ENCODE measurements at places on chromosomes 6 and 20. TPM values are rescaled to one million over a fixed set of nuclear protein-coding genes. Genes with fewer than 3 reads are reported as not detected.

The FAM120B gene
- total RNA-seq = 28.1 TPM

The GABRR1 gene
- not detected for total RNA-seq

The HDGFL1 gene
- not detected for total RNA-seq

The ASIP gene
- total RNA-seq = not detected

The ZNF334 gene
- total RNA-seq = 0.50 TPM

The PTK6 gene
- total RNA-seq = 1.2 TPM

The PPP1R3G gene
- total RNA-seq = 3.3 TPM

The C20orf144 gene
- total RNA-seq = not detected

The WFDC12 gene
- total RNA-seq = not detected

The BANF2 gene
- total RNA-seq = not detected

The HTR1B gene
- total RNA-seq = 2.6 TPM

The SEMG1 gene
- not detected for total RNA-seq

The JARID2 gene
- total RNA-seq = 5.8 TPM

The PCIF1 gene
- 35.3 TPM for total RNA-seq

The FAM209B gene
- total RNA-seq = not detected

The FAM217A gene
- total RNA-seq = not detected

The MYT1 gene
- total RNA-seq = not detected

The BPI gene
- 0.92 TPM for total RNA-seq

The RIPOR3 gene
- 25.7 TPM for total RNA-seq

The XKR7 gene
- total RNA-seq = not detected

The ABHD16A gene
- 57.9 TPM for total RNA-seq

The RHAG gene
- 1.4 TPM for total RNA-seq

The NRN1 gene
- total RNA-seq = 21.9 TPM

The FLOT1 gene
- 183 TPM for total RNA-seq

All from esophagus muscularis mucosa (tissue), 4 donors.